ENCODE measurements at places on chromosomes 1 and 21.

- no peak for DNase-seq
Observed at GRCh38 chr1:208357644-208358507, 113.7 kb upstream of the PLXNA2 start.

GRCh38 chr1:147837964-147838292 lies 64.7 kb upstream of the GJA8 start:
- DNase-seq, result no peak

DNA sequence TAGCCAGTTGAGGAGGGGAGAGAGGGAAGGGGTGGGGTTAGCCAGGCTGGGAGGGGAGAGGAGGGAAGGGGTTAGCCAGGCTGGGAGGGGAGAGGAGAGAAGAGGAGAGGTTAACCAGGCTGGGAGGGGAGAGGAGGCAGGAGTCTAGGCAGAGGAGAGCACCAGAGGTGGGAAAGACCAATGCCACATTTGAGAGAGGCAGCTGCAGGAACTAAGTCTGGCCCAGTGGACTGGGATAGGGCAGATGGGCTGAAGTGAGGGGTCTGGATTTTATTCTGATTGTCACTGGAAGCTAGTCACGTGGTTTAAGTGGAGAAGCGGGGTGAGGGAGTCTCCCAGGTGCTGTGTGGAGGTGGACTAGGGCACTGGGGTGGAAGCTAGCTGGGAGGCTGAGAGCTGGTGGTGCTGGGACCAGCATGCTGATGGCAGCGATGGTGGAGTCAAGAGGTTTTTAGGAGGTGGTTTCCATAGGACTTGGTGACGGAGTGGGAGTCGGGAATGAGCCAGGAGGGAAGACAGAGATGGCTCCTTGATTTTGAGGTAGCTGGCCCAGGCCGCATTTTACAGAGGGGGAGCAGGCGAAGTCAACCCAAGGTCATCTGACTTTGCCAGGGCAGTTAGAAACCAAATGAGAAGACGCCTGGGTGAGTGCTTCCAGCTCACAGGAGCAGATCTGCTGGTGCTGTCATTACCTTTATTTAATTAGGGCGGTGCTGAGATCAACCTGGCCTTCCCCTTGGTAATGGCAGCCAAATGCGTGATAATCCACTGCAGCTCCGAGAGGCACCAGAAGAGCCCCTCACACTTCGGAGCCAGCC lies 42.8 kb downstream of the DISP3 start:
- DNase-seq, result no peak

DNA sequence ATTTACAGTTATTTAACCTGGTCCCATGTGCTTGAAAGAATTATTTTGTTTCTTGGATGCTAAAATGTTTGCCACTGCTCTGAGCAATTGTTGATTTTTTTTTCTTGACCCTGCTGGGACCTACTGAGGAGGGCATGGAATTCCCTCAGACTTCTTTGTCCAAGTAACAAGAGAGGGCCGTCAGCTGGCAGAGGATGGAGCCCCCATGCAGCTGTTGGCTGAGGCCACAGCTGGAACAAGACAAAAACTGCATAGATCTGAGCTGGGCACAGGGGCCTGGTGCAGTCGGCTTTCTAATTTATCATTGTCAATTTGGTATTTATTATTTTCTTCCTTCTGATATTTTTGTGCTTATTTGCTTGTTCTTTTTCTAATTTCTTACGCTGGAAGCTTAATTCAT lies 39.6 kb upstream of the ABCG1 start:
- DNase-seq, result no peak

GRCh38 chr1:226982451-226983177 lies 42.5 kb downstream of the COQ8A start:
- no peak for DNase-seq

DNA sequence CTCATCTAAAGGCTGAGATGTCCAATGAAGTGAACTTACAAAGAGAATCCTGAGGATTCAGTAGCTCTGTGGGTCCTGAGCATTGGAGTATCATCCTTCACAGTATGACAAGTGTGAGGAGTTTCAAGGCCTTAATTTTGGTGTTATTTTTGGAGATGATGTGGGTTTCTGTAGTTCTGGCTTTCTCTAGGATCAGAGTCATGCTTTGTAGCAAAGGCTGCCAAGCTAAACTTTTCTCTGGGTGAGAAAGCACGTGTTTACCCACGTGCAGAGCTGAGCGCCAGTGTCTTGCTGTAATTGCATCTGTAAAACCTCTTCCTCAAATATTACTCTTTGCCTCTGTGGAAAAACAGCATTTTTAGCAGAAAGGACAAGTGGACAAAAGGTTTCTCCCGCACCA lies 387.8 kb upstream of the LYPLAL1 start:
- DNase-seq, result no peak

DNA sequence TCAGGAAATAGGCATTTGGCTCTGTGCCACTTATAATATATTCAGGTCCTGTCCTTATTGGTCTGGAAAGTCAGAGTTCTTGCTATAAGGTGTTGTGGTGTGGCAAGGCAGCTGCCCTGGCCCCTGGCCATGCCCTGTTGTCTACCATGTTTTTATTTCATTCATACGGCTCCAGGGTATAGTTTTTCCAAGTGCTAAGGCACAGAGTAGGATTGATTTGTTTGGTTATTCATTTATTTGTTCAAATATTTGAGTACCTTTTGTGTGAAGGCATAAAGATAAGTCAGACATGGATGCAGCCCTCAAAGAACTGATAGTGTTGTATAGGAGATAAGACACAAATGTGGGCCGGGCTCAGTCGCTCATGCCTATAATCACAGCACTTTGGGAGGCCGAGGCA lies 10.1 kb downstream of the ZBTB8B start:
- no peak for DNase-seq

DNA sequence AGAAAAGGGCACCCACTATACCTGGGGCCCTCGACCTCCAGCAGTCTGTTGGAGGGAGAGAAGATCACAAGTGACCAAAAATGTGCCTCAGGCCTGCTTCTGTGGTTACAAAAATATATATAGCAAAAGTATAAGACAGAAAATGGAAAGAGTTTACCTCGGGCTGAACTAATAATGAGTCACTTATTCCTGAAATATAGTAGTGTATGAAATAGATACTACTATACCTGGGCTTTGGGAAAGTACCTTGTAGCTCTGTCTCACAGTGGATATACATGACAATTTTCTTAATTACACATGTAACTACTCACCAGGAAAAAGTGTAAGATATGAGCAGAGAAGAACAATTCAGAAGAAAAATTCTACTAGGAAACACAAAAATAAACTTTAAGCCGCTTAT lies 7.3 kb upstream of the APCS start:
- DNase-seq, result no peak

- no peak for DNase-seq
Observed at GRCh38 chr1:209257454-209257853, 326.1 kb upstream of the CAMK1G start.

GRCh38 chr1:218775501-218776021 lies 398.1 kb upstream of the LYPLAL1 start:
- DNase-seq, result no peak

DNA sequence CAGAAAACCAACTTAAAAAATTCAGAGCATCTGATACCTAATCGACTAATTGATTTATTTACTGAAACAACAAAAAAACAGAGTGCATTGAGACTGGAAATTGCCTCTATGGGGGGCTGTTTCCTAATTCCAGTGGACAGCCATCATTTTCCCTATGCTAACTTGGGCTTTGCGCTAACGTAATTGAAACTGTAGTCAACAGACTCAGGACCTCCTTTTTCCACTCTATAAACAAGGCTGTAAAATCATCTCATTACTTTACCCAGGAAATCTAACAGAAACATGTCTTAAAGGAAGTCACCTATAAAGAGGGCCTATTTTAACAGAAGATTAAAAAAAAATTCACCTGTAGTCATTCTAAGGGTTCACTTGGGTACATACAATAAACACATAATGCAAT lies 2.1 kb downstream of the ERG start:
- no peak for DNase-seq

- no peak for DNase-seq
Observed at GRCh38 chr1:44684525-44684924, 10.0 kb downstream of the ARMH1 start.

DNA sequence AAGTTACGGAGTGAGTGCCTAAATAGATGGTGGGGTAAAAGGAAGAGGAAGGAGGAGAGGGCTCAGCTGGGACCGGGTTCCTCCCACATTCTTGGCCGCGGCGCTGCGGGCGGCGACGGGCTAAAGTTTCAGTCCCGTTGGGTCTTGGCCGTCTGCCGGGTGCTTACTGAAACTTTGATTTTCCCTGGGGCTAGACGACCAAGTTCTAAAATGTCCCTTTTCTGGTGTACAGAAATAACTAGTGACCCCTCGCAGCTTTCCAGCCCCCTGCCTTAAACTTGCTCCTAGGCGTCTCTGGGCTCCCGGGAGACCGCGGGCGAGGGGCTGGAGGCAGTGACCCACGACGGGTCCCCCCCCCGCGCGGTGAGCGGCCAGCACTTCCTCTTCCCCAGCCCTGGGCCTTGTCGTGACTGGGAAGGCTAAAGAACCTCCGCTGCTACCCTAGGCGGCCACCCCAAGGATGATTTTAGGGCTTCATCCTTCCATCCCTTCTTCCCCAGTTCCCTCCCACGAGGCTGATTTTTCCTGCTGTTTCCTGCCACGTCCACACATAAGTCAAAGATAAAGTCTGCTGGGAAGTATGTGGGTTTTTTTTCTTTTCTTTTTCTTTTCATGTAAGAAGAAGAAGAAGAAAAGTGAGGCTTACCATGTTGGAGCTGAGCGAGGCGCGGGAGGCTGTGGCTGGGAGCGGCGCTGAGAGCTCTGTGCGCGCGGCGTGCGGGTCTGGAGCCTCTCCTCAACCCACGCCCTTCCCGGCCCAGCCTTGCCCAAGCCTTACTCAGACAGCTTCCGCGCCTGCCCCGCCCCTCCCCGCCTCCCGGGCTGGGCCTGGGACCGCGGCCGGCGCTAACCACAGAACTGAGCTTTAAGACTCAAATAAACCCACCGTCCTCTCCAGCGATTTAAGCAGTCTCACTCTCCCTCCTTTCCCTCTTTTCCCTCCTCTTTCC lies at the start of gene S100A11:
Gene S100A11 (minus strand): TSS at position 738 of the 950 bp plus-strand sequence. CDS start 89 bp downstream, at position 649.
- DNase-seq, result no peak

- no peak for DNase-seq
Observed at GRCh38 chr21:26572702-26573381, at the start of gene CYYR1. TSS of gene CYYR1 (minus strand) at chr21:26573286. CDS start at chr21:26572940, 346 bp downstream.

DNA sequence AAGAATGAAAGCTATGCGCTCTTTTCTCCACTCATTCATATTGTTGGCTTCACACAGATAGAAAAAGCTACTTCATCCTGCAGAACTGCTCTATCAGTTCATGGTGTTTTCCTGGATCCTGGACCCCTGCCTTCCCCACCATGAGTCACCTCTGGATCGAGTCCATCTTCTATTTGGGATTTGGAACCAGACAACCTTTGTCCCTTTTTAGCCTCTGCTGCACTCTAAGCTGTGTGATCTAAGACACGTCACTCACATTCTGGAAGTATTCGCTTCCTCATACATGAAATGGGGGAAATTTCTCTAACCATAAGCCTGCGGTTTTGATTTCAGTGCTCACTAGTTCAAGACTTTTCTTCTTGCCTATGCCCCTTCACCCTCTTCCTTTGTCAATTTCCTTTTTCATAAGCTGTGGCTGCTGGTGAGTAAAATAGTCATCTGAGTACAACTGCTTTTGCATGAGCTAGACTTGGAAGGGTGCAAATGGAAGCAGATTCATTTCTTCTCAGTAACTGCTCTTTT lies 14.1 kb upstream of the DEGS1 start:
- DNase-seq, result peak; percentile 13

DNA sequence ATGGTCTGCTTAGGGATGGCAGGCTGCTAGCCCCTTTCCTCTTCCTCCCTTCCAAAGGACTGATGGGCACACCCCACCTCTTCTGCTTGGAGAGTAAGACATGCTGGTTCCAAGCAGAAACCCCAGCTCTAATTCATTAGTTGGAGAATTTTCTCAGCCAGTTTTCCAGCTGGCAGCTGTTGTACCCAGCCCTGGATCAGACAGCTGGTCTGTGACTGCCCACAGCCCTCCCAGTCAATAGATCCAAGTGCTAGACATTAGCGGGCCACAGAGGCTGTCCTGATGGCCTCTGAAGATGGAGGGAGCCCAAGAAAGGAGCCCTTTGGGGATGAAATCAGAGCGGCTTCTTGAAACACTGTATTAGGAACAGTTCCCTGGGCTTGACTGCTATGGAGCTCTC lies 35.8 kb downstream of the ACOT11 start:
- no peak for DNase-seq

GRCh38 chr1:67733681-67734322 lies 48.8 kb downstream of the GADD45A start:
- no peak for DNase-seq

DNA sequence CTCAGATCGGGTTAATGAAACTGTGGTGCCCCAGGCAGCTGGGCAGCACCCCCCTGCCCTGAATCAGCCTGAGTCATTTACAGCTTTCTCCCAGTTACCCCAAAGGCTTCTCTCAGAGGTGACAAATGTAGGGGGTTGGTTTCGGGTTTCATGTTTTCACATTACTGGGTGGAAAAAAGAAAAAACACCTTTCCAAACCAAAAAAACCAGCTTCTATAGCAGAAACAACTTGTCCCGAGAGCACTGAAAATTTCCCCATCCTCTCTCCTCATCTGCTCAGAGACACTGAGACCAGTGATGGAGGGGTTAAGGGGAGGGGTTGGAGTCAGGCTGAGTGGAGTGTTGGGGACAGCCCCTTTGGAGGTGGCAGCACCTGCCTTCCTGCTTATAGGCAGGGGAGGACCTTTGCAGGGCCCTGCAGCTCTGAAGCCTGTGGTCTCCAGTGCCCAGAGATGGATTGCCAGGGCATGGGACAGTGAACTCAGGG lies 15.6 kb downstream of the UTP11 start:
- DNase-seq, result no peak

GRCh38 chr1:63653976-63654375 lies 60.8 kb downstream of the PGM1 start:
- DNase-seq, result no peak

GRCh38 chr1:194503209-194503608 lies 1316.8 kb upstream of the B3GALT2 start:
- no peak for DNase-seq

DNA sequence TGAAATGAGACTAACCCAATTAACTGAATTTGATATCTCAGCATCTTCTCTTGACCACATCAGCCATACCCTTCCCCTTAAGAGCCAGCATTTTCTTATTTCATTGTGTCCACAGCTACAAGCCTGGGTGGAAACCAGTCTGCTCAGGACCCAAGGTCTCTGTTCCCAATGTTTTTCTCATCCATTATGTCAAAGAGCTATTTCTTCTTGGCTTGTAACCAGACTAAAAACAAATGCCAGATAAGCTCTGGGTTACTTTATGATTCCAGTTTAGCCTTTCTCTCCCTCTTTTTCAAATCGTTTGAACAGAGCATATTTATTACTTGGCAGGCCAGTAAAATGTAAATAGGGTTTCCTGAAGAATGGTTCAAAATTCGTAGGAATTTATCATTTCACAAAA lies 109.3 kb upstream of the SPATA6 start:
- DNase-seq, result no peak

- DNase-seq, result no peak
Observed at GRCh38 chr1:165226326-165226725, 130.2 kb downstream of the LMX1A start.

DNA sequence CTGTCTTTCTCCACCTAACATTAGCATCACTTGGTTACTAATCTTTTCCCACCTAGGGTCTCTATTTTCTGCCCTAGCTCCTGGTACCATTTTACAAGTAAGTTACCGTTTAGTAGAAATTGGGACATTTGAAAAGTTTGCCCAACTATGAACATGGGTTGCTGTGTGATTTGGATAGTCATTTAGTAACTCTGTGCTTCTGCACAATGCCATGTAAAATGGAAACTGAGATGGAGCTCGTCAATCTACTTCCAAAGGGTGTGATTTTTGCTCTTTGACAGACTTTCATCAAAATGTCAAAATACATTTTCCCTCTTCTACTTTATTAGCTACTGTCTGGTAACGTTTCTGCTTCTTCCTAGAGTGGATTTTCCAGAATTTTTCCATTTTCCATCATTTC lies 381.5 kb upstream of the B3GALT2 start:
- DNase-seq, result no peak

- DNase-seq, result no peak
Observed at GRCh38 chr1:218526198-218526580, 181.1 kb downstream of the TGFB2 start.

Data from CD8-positive, alpha-beta T cell (primary cell).